Activated CD4-positive, alpha-beta T cell treated with anti-CD3 and anti-CD28 coated beads, Interleukin-2, Interleukin-6, amounts not matched to agents 100 ng/mL and 50 ng/mL, durations not matched to agents 16 hours and 8 hours (primary cell): ENCODE measurements at places on chromosomes 2 and 18.

- DNase-seq, result no peak
Observed at GRCh38 chr2:199742884-199743283, 108.1 kb downstream of the FTCDNL1 start.

- no peak for DNase-seq
Observed at GRCh38 chr2:232854082-232854481, 16.0 kb upstream of the SNORC start.

DNA sequence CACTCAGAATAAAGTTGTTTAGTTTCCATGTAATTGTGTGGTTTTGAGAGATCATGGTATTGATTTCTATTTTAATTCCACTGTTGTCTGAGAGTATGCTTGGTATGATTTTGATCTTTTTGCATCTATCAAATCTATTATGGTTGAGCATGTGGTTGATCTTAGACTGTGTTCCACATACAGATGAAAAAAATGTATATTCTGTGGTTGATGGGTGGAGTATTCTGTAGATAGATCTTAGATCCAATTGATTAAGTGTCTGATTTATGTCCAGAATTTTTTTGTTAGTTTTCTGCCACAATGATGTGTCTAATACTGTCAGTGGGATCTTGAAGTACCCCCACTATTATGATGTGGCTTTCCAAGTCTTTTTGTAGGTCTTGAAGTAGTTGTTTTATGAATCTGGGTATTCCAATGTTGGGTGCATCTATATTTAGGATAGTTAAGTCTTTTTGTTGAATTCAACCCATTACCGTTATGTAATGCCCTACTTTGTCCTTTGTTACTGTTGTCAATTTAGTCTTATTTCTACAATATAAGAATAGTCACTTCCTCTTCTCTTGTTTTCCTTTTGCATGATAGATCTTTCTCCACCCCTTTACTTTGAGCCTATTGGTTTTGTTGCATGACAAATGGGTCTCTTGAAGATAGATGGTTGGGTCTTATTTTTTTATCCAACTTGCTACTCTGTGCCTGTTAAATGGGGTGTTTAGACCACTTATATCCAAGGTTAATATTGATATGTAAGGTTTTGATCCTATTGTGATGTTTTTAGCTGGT, 101.8 kb downstream of the TRABD2A start:
- no peak for DNase-seq

GRCh38 chr2:226783885-226784284, 15.7 kb downstream of the IRS1 start:
- no peak for DNase-seq

DNA sequence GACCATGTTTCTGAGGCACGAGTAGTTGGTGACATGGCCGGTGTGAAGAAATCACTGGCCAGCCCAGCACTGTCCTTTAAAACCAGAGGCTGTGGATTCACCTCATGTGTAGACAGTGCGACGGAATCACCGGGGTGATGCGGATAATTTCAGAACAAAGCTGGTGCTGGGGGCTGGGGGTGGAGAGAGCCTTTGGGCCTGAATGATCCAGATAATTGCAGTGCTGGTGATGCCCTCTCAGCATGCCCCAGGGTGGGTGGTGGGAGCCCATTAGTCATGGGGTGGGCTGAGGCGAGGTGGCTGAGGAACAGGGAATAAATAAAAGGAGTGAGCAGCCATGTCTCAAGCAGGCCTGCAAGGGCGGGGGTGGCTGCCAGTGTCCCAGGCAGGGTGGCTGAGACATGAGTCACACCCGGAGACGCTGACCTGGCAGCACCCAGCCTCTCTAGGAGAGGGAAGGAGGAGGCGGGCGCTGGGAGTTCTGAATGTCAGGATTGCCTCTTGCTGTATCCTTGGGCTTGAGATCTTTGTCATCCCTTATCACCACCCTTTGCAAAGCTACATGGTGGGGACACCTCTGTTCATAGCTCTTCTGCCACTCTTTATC, 151.1 kb upstream of the MSH6 start:
- no peak for DNase-seq

GRCh38 chr2:134745023-134745422, 26.2 kb upstream of the TMEM163 start:
- no peak for DNase-seq

DNA sequence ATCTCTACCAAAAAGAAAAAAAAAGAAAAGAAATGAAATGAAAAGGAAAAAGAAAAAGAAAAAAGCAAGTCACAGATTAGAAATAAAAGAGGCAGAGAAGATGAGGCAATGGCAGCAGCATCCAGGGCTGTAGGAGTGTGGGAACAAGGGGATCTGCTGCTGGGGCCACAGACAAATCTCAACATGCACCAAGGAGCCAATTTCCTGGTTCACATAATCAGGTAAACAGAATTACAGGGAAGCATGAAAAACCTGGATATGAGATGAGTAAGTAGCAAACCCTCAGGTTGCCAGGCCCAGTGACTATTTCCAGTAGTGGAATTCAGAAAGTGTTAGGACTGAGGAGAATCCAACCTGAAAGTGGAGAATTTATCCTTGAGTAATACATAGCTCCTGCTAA, 77.4 kb upstream of the ARHGAP28 start:
- DNase-seq, result no peak

DNA sequence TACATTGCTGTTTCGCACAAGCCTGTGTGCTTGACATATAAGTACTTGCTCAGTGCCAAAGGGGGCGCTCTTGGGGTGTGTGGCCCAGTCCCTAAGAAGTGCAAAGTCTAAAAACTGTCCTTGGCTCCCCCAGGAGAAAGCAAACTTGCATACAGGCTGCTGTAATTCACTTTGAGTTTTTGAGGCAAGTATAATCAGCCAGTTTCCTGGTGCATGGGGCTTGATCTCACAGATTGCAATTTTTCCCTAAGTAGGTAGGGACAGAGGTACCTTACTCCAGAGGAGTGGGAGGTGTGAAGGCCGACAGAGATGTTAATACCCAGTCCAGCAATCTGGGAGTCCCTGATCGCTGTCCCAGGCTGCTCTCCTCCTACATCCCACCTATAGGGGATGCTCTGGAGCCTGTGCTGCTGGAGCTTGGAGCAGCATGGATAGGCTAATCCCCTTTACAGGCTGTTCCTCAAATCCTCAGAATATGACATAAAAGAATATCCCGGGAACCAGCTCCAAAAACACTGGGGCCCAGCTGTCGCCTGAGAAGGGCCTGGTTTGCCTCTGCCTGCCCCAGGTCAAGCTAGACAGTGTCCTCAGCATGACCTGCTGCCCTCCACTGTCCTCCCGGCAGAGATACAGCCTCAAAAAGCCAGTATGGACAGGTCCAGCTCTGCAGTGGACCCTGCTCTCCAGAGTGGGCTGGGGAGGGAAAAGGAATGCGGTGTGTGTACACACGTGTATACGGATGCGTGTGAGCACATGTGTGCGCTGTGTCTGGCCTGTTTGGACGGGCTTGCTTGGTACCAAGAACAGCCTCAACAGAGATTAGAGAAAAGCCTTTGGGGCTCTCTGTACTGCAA, 136.5 kb upstream of the HAAO start:
- DNase-seq, result no peak
